ENCODE measurements at places on chromosomes 3 and 15.

GRCh38 chr15:82849556-82850512 lies 40.4 kb downstream of the WHAMM start:
- peak; percentile 36 for DNase-seq

- no peak for DNase-seq
Measured at GRCh38 chr3:66348704-66349103, 127.9 kb downstream of the SLC25A26 start.

GRCh38 chr3:37729119-37729518 lies 132.6 kb upstream of the CTDSPL start:
- DNase-seq = no peak

GRCh38 chr15:28023422-28023821 lies 75.7 kb downstream of the OCA2 start:
- DNase-seq = no peak

DNA sequence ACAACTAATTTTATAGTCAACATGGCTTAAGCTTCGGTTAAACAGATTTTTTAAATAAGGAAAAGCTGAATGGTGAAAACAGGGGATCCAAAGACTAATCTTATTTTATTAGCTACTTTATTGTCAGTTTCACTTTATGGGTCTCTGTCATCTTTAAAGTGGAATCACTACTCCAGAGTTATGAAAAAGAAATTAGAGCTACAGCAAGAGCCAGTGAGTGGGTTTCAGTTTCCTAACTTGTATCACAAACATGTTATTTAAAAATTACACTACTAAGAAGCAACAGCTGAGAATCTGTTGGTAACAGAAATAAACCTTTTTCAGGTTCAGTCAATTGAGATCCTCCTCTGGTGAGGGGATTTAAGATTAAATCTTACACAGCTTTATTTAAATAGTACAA lies 10.0 kb downstream of the PHC3 start:
- no peak for DNase-seq

GRCh38 chr3:11570789-11571495 lies 72.8 kb downstream of the VGLL4 start:
- DNase-seq = no peak

GRCh38 chr3:13896473-13897154 lies 16.7 kb upstream of the WNT7A start:
- peak; percentile 24 for DNase-seq

GRCh38 chr15:98855067-98855814 lies 152.4 kb downstream of the PGPEP1L start:
- no peak for DNase-seq

DNA sequence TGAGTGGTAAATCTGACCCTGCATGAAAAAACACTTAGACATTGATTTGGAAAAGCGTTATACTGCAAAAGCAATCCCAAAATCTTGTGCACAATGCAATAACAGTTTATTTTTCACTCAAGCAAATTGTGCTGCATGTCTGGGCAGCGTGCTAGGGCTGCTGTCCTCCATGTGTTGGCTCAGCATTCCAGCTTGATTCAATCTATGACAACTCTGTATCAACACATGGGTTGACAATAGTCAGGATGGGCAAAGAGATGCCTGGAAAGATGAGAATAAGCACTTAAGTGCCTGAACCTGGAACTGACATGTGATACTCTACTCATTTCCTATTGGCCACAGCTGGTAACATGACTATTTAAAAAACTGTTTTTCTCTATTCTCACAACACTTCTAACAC lies 51.8 kb downstream of the DUT start:
- DNase-seq = no peak

DNA sequence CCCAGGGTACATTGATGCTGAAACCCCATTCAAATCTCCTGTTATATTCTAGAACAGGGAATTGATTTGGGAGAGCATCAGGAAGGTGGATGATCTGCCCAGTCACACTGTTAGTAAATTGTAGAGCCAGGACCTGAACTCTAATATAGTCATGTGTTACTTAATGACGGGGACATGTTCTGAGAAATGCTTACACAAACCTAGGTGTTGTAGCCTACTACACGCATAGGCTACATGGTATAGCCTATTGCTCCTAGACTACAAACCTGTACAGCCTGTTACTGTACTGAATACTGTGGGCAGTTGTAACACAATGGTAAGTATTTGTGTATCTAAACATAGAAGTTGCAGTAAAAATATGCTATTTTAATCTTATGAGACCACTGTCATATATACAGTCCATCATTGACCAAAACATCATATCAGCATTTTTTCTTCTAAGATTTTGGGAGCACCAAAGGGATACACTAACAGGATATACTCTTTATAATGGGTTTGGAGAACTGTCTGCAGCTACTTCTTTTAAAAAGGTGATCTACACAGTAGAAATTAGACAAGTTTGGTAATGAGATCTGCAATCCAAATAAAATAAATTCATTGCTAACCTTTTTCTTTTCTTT lies 5.8 kb downstream of the B2M start:
- DNase-seq = no peak

- no peak for DNase-seq
Measured at GRCh38 chr3:180913581-180914404, 1.3 kb downstream of the FXR1 start.

DNA sequence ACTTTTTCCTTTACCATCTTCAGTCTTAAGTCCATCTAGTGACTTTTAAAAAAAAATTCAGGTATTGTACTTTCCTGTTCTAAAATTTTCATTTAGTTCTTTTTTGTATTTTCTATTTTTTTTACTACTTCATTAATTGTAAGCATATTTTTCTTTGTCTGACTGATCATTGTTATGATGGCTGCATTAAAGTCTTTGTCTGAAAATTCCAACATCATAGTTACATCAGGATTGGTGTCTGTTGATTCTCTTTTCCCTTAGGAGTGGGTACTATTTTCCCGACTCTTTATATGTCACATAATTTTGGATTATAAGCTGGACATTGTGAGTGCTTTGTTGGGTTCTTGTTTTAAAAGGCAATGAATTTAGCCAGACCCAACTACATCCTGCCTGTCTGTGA lies 34.9 kb upstream of the POLR2M start:
- no peak for DNase-seq

DNA sequence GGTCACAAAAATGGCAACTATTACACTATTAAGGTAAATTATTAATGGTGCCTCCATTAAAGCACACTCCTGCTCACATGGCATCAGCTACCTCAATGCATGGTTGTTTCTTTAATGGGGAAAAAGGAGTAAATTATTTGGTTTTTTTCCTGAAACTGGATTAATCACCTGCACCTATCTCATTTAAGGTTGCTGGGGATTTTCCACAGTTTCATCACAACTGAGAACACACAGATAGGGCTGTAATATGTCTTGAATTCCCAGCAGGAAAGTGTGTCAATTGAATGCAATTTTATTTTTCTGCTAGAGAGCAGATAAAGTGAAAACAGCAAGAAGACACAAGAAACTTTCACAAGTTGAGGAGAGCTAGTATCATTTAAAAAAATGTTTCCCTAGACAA lies 36.4 kb downstream of the RFTN1 start:
- no peak for DNase-seq

DNA sequence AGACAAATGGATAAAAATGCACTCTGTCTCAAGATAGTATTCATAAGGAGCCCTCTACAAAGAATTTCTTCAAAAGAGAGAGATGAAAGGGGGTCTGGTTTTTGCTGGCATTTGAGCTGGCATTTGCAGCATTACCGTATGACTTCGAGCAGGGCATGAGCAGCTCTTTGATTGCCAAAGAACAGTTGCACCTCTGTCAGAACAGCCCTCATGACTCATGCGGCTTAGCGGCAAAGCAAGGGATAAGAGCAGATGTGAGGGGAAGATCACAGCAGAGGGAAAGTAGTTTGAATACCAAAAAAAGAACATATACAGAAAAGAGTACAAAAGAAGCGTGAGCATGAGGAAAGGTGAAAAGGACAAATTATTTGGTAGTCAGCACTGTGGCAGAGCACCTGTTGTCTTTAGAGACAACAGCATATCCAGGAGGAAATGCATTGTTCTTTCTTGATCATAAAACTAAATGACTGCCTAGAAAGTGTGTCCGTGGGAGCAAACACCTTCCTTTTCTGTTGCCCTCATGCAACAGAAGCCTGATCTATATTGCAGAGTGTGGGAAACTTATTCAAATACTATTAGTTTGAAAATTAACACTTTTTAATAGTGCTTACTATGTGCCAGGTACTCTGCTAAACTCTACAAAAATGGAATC lies 80.5 kb upstream of the SLC24A5 start:
- DNase-seq = peak; percentile 10

DNA sequence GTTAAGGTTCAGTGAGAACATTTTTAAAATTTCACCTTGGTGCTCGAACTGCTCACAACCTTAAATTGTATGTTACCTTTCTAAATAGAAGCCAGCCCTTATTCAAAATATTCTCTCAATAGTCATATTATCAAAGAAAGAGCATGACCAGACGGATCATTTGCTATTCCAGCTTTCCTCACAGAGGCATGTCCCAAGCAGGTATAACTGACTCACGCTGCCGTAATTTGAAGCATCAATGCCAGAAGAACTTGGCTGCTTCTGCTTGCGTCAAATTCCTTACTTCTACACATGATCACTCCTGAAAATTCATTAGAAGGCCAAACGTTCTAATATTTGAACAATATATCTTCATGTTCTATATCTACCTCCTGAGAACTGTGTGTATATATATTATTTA lies 69.5 kb upstream of the VGLL4 start:
- DNase-seq = no peak

- no peak for DNase-seq
Measured at GRCh38 chr3:25594007-25594502, 70.7 kb downstream of the TOP2B start.

- no peak for DNase-seq
Measured at GRCh38 chr3:193780810-193781478, 187.9 kb downstream of the OPA1 start.

- DNase-seq = no peak
Measured at GRCh38 chr3:125594125-125594524, 1.2 kb downstream of the OSBPL11 start.

DNA sequence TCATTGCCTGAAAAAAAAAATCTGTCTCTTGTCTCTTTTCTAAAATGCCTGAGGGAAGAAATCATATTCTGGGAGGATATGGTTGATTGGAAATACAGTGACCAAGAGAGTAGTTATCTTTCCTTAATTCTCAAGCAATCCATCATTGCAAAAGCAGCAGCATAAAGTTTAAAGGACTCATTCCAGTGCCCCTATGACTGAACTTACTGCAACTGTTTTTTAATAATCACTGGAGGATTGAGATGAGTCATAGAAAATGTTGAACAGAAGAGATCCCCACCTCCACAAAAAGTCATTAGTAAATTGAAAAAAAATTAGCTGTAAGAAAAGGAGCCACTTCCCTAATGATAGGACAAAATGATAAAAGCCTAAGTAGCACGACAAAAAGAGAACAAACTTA lies 121.5 kb downstream of the SLC9A9 start:
- DNase-seq = no peak

GRCh38 chr3:137764001-137764433 lies at the start of gene SOX14:
SOX14 (plus strand) TSS chr3:137764315; CDS start chr3:137764785, 470 bp downstream.
- DNase-seq = no peak

GRCh38 chr3:136995652-136996051 lies 37.9 kb downstream of the IL20RB start:
- DNase-seq = no peak

DNA sequence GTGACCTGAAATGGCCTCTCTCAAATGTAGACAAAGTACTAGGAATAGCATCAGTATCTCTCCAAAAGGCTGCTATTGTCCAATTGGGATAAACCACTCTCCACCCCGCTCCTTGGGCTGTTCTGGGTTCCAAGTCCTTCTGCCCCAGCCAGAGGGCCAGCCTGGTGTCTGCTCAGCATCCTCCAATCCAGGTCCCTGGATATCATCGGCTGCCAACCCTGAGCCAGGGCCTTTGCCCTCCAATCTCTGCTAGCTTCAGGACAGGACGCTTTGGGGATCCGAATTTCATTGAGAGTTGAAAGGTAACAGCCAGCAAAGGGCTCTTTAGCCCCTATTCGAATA lies 119.3 kb upstream of the ADPGK start:
- DNase-seq = no peak

DNA sequence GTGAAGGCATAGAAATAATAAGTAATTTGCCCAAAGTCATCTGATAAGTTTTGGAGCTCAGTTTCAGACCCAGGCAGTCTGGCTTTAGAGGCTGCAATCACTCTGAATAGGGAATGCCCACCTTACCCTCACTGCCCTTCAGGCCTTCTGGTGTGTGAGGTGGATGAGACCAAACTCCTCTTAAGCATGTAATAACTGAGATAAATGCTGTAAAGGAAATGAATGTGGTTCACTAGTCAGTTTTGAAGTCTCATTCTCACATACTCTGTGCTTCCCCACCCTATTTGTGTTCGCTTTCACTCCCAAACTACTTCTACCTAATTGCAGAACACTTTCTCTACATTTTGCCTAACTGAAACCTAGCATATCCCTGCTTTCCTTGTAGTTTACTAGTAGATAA lies 144.1 kb downstream of the FILIP1L start:
- DNase-seq = no peak

GRCh38 chr15:32802286-32802936 lies 84.6 kb downstream of the GREM1 start:
- peak; percentile 93 for DNase-seq

- DNase-seq = no peak
Measured at GRCh38 chr15:35507932-35508638, 37.9 kb downstream of the DPH6 start.

DNA sequence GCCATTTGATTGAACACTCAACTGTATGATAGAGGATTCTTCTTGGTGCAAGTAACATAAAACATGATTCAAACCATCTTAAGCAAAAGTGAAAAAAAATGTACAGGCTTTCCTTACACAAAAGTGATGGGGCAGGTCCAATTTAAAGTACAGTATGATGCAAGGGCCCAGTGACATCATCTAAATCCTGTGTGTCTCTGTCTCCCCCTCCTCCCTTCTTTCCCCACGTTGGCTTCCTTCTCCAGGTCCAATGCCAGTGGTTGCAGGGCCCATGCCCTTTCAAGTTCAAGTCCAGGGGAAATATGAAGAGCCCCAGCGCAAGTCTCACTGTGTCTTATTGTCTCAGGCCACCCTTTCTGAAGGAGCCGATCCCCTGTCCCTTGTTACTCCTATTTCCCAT lies 332.3 kb downstream of the SHQ1 start:
- no peak for DNase-seq

DNA sequence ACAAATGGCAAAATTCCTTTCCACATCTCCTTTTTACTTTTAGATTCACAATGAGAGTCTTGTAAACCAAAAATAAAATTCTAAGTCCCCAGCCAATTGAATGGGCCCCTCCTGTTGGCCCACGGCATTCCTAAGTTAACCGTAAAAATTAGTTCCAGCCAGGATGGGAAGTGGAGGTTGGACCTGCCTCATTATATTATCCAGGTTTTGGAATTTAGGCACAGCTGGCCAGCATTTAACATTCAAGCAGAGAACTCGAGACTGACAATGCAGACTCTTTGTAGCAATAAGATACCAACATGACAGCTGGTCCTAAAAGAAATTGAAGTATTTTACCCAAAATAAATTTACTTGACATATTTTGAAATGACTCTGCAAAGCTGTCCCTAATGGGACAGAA lies 321.0 kb upstream of the NAALADL2 start:
- DNase-seq = no peak

DNA sequence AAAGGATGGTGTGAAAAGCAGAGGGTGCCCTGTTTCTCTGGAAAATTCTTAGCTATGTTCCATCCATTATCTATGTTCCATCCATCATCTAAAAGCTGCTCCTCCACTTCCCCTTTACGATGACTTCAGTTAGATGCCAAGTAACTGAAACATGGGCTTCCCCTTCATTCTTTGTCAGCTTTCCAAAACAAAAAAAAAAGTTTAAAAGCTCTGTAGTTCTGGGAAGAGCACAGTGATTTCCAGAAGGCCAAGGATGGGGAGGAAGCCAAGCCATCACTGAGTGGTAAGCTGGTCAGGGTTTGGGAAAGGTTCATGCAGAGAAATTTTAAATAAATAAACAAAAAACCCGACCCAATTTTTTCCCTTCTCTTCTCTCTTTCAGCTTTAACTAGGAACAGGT lies 111.5 kb downstream of the CFAP44 start:
- DNase-seq = no peak

All from non-pigmented ciliary epithelial cell (primary cell).